Muscle of leg (tissue), 16 donors: ENCODE measurements at places on chromosomes 7 and 10.

DNA sequence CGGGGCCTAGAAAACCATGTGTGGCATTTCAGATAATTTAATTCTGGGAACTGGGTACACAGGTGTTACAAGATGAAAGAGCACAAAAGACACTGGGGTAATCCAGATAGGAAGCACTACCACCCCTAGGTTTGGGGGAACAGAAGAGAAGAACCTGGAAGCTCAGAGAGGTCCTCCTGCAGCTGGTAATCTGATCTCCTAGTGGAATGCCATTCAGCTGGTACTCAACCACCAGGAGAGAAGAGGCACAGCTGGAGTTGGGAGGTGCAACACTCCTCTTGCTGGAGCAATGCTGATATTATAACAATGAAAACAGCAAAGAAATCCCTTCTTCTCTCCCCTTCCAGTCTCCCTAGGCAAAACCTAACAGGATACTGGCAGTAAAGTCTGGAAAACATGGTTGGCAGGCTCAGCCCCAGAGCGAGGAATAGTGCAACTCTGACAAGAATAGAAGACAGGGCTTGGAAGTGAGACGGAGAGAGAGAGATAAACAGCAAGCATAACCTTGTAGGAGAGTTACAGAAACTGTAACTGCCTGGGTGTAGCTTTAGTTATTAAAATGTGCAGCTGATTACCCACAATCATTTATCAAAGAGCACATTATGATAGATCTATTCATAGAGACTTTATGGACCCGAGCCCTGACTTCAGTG, 35.0 kb downstream of the NRF1 start:
- DNase-seq: no peak

DNA sequence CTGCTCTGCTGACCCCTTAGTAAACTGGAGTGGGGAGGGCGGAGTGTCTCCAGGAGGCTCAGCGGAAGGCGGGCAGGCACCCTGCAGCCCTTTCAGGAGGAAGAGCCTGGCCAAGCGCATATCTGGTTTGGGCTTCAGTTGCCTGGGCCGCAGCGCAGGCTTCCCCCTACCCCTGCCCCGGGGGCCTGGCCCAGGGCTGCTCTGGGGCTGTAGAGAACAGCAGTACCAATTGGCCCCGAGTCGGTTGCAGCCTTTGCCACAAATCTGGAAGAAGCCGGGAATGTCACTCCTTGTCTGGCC, 28.1 kb upstream of the JAKMIP3 start:
- DNase-seq: no peak

- peak; percentile 83 for DNase-seq
Measured at GRCh38 chr10:126264102-126265018, 123.9 kb downstream of the ADAM12 start.

DNA sequence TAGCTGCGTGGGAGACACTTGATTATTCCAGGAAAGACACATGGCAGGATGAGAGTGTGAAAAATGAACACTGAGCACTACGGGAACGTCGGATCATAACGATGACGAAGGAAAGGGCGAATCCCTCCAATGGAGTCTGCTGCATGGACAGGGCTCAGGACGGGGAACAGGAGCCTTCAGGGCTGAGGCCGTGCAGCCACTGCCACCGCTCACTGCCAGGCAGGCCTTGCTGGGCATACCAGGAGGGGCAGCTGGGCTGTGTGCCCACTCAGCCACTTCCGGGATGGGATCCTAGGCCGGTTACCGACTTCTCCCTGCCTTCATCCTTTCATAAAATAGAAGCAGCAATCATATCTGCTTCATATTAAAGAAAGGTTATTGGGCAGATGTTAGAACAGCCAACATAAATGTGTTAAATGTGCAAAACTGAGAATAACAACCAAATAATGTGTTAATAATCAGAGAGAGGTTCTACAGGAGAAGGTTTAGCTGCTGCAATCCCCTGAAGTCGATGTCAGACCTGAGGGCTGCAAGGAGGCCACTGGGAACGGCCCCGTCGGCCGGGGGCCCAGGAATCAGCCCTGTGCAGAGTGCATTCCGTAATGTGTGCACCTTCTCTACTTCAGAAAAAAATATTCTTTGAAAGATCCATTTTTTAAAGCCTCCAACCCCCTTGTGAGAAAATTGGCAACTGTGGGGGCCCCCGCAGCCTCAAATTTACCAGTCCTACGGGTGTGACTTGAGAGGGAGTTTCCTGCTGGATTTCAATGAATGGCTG, 63.6 kb downstream of the ADARB2 start:
- DNase-seq: no peak
